ENCODE measurements at places on chromosomes 7 and 10. TPM values are rescaled to one million over a fixed set of nuclear protein-coding genes. Genes with fewer than 3 reads are reported as not detected.

CLDN4 gene
- not detected for total RNA-seq

DNA sequence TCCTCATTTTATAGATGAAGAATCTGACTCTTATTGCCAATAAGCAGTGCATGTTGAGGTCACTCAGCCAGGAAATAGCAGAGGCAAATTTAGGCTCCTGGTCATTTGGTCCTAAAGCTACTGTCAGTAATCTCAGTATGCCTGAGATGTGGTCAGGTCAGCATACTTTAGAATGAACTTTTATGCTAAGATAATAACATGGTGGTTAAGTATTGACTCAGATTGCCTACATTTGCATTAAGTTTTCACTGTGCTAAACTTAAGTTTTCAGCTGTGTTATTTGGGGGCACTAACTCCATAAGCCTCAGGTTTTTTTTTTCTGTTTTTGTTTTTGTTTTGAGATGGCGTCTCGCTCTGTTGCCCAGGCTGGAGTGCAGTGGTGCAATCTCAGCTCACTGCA is 35.9 kb upstream of the CCSER2 start:
- H3K4me3 ChIP-seq, result no peak overlapping the region
- H3K27me3 ChIP-seq, result no peaks in the 10 kb centered on the region
- H3K27ac ChIP-seq, result no peak overlapping the region
- DNase-seq, result no peak
- no peaks in the 10 kb centered on the region for H3K36me3 ChIP-seq

DNA sequence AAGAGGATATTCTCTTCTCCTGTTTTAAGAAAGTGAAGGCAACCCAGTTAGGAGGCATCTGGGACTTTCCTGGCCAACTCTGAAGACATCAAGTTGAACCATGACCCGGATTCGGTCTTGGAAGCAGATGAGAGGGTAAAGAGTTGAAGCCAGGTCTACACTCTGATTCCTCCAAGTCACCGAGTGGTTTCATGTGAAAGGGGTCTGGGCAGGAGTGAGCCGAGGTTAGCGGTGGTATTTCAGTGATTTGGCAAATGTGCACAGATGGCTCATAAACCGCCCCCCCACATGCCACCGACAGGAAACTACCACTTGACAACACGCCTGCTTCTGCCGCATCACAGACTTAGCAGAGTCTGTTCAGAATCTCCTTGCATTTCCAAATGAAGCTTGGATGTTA is 11.4 kb upstream of the REPIN1 start:
- no peaks in the 10 kb centered on the region for H3K4me1 ChIP-seq
- DNase-seq, result no peak

WDR86 gene
- 139 TPM for total RNA-seq

DNA sequence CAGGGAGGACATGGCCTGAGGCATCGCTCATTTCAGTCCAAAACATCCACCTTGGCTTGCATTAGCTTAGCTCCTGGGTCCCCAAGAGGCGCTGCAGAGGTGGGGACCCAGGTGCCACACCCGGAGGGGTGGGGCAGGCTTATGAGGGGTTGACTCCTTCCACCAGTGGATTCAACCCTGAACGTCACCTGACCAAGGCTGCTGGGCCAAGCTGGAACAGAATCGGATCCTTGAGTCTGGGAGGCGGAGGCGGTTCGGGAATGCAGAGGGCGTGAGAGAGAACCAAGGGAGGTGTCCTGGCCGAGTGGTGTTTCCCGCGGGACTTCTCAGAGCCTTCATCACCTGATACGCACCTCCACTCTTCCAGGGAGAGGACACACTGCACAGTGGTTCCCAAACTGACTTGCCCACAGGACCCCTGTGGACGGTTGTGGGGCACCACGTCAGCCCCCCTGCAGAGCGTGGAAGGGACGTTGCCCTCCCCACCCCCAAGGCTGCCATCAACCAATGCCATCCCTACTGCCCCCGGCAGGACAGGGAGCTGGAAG is 4.5 kb upstream of the MICALL2 start:
- H3K27me3 ChIP-seq, result no peaks in the 10 kb centered on the region
- peaks cover 5% of the 10 kb centered on the region for H3K36me3 ChIP-seq
- no peak for DNase-seq
- H3K4me1 ChIP-seq, result peaks cover 71% of the 10 kb centered on the region
- peak overlapping the region; percentile 91 for H3K27ac ChIP-seq

DNA sequence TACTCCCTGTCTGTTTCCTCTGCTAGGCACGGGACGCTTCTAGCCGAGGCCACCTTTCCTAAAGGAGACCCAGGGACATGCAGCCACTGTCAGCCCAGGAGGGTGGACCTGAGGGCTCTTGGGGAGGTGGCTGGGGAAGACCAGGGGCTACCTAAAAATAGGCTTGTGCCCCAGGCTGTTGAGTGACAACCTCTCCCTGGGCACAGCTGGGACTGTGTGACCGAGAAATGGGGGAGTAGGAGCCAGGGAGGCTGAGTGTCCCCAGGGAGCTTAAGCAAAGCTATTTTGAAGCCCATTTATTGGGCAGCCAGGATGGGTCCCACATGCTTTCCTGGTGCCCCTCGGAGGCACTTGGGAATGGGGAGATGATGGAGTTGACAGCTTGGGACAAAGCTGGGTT is 63.8 kb downstream of the CALML3 start:
- H3K27me3 ChIP-seq, result no peaks in the 10 kb centered on the region
- H3K4me1 ChIP-seq, result no peaks in the 10 kb centered on the region
- H3K27ac ChIP-seq, result no peak overlapping the region
- DNase-seq, result no peak

GRCh38 chr7:18352339-18353255 is 143.0 kb upstream of the HDAC9 start:
- H3K4me3 ChIP-seq, result no peak overlapping the region
- no peaks in the 10 kb centered on the region for H3K27me3 ChIP-seq
- no peak for DNase-seq

PCGF6 gene
- total RNA-seq, result 35.4 TPM

ZNF398 gene
- 26.9 TPM for total RNA-seq

- H3K36me3 ChIP-seq, result no peaks in the 10 kb centered on the region
- H3K4me1 ChIP-seq, result no peaks in the 10 kb centered on the region
- DNase-seq, result no peak
- H3K27ac ChIP-seq, result no peak overlapping the region
- no peak overlapping the region for H3K4me3 ChIP-seq
Observed at GRCh38 chr10:56178210-56178609, 182.8 kb downstream of the ZWINT start.

PPP1R9A gene
- total RNA-seq, result 15.7 TPM

DNA sequence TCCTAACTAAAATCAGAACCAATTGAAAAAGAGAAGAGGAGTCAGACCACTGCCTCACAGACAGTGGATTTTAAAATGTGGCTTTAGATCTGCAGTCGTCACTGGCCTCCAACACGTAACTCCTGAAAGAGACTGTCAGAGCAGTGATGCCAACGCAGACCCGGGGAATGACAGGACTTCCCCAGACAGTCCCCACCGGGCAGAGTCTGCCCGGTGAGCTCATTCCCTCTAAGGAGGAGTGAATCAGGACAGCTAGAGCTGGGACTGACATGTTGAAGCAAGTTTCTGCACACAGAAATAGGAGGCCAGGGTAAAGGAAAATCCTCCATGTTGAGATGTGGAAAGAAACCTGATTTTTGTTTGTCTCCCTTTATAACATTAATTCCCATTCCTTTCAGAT is 105.0 kb downstream of the TES start:
- no peak for DNase-seq
- H3K27me3 ChIP-seq, result no peaks in the 10 kb centered on the region
- H3K4me3 ChIP-seq, result no peak overlapping the region
- H3K4me1 ChIP-seq, result peaks cover 26% of the 10 kb centered on the region
- no peak overlapping the region for H3K27ac ChIP-seq

CYP2C18 gene
- total RNA-seq, result not detected

DNA sequence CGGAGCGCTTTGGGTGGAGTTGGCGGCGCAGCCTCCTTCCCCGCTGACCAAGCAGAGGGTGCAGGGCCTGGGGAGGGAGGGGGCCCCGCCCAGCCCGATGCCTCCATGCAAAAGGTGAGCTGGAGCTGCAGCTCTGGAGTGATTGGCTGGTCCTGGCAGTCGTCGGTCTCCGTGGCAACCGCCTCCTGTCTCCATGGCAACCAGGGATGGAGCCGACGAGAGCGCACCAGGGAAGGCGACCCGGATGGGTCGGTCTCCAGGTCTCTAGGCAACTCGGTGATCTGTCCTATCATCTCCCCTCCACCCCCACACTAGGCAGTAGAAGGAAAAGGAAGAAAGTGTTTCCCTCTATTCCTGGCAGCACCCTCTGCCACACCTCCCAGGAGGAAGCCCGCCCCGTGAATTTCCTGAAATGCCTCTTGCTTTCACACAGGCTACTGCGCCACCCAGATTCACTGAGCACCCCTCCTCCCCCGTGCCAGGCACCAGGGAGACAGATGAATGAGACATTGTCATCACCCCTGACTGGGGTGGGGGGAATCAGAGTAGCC is 647 bp upstream of the NACAD start:
- peaks cover 28% of the 10 kb centered on the region for H3K4me1 ChIP-seq
- H3K4me3 ChIP-seq, result peak overlapping the region; percentile 54
- H3K27me3 ChIP-seq, result no peaks in the 10 kb centered on the region
- peak; percentile 47 for DNase-seq
- H3K36me3 ChIP-seq, result no peaks in the 10 kb centered on the region

C10orf143 gene
- total RNA-seq, result 8.6 TPM

GRCh38 chr10:4011136-4011812 is 226.3 kb upstream of the KLF6 start:
- H3K4me1 ChIP-seq, result no peaks in the 10 kb centered on the region
- H3K27ac ChIP-seq, result no peak overlapping the region
- H3K36me3 ChIP-seq, result no peaks in the 10 kb centered on the region
- no peak for DNase-seq
- no peaks in the 10 kb centered on the region for H3K27me3 ChIP-seq

CTTNBP2 gene
- total RNA-seq, result 12.9 TPM

GRCh38 chr7:30524545-30524944 is 19.9 kb upstream of the GGCT start:
- H3K27ac ChIP-seq, result no peak overlapping the region
- peaks cover 12% of the 10 kb centered on the region for H3K4me1 ChIP-seq
- no peak for DNase-seq
- H3K36me3 ChIP-seq, result no peaks in the 10 kb centered on the region
- H3K4me3 ChIP-seq, result no peak overlapping the region

GRCh38 chr10:48299692-48300091 is 6.8 kb upstream of the MAPK8 start:
- no peak overlapping the region for H3K27ac ChIP-seq
- no peak overlapping the region for H3K4me3 ChIP-seq
- no peak for DNase-seq
- H3K4me1 ChIP-seq, result no peaks in the 10 kb centered on the region
- no peaks in the 10 kb centered on the region for H3K27me3 ChIP-seq
- no peaks in the 10 kb centered on the region for H3K36me3 ChIP-seq

- no peaks in the 10 kb centered on the region for H3K4me1 ChIP-seq
- H3K27me3 ChIP-seq, result no peaks in the 10 kb centered on the region
- no peak for DNase-seq
Observed at GRCh38 chr10:33137356-33138005, 179.5 kb upstream of the ITGB1 start.

OTUD1 gene
- 16.8 TPM for total RNA-seq

GRCh38 chr7:95199779-95200558 is 124.4 kb downstream of the PON1 start:
- no peak for DNase-seq
- no peak overlapping the region for H3K4me3 ChIP-seq
- no peaks in the 10 kb centered on the region for H3K4me1 ChIP-seq
- no peaks in the 10 kb centered on the region for H3K36me3 ChIP-seq
- H3K27ac ChIP-seq, result no peak overlapping the region

CUZD1 gene
- 1.9 TPM for total RNA-seq

DNA sequence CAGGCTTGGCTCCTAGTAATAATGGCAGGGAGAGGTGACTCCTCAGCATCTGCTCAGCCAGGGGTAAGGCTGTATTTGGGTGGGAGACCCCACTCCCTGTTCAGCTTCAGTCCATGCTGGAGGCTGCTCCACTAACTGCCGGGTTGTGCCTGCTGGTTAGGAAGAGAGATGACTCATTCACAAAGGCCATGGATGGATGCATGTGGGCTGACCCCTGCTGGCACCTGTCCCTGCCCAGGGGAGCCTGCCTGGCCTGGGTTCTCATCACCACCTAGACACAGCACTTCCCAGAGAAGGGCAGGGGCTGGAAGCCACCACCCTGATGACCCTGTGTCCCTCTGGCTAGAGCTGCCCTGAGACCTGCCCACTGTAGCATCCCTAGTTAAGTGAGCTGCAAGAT is 59.0 kb downstream of the VSTM4 start:
- no peak overlapping the region for H3K27ac ChIP-seq
- no peaks in the 10 kb centered on the region for H3K36me3 ChIP-seq
- DNase-seq, result no peak
- no peaks in the 10 kb centered on the region for H3K4me1 ChIP-seq

LFNG gene
- 11.6 TPM for total RNA-seq

GRCh38 chr7:112186300-112186699 is 19.9 kb downstream of the DOCK4 start:
- DNase-seq, result no peak
- H3K4me1 ChIP-seq, result peaks cover 36% of the 10 kb centered on the region
- H3K4me3 ChIP-seq, result no peak overlapping the region
- no peak overlapping the region for H3K27ac ChIP-seq

HMX3 gene
- total RNA-seq, result not detected

DNA sequence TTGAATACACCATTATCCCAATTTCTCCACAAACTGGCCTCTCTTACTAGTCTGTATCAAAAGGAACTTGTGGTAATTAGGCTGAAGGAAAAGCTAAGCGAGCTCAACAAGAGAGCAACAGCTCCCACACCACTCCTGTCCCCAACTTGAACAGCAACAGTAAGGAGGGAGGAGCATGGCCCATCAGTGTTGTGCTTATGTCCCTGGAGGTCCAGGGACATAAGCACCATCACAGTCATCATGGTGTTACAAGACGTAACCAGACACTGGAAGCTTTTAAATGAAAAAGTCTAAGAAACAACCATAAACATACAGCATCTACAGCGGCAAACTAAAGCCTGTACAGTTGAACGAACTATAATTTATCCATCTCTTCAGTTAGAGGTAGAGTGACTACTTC is 989 bp downstream of the ERLIN1 start:
- peak overlapping the region; percentile 75 for H3K4me3 ChIP-seq
- DNase-seq, result no peak
- H3K27ac ChIP-seq, result peak overlapping the region; percentile 96
- H3K36me3 ChIP-seq, result no peaks in the 10 kb centered on the region

- no peak for DNase-seq
- no peak overlapping the region for H3K4me3 ChIP-seq
- H3K27me3 ChIP-seq, result no peaks in the 10 kb centered on the region
- no peaks in the 10 kb centered on the region for H3K36me3 ChIP-seq
- no peak overlapping the region for H3K27ac ChIP-seq
Observed at GRCh38 chr10:15122477-15123030, 25.4 kb downstream of the RPP38 start.

GRCh38 chr10:132430231-132430743 is 33.3 kb downstream of the PWWP2B start:
- no peak for DNase-seq
- no peak overlapping the region for H3K27ac ChIP-seq
- H3K36me3 ChIP-seq, result no peaks in the 10 kb centered on the region
- H3K27me3 ChIP-seq, result no peaks in the 10 kb centered on the region

TRIM50 gene
- not detected for total RNA-seq
